M059J (cell line): ENCODE measurements at places on chromosomes 6 and 20. TPM values are rescaled to one million over a fixed set of nuclear protein-coding genes. Genes with fewer than 3 reads are reported as not detected.

MYL9 gene
- total RNA-seq: 29.0 and 39.2 TPM in 2 replicates

DNA sequence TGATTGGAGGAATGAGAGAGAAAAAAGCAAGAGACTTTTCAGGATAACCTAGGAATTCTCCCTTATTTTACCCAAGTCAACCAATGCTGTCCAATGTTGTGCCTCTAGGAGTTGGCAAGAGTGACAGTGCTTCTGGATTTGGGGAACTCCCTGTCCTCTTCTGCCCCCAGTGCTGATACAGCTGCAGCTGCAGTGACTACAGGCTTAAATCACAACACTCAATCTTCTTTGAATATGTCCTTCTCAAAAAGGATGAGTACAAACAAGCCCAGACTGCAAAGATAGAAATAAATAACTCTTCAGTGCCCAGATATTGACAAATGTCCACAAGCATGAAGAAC, 141.0 kb upstream of the COL21A1 start:
- DNase-seq: no peak

CRIP3 gene
- total RNA-seq: not detected in 2 replicates

DNA sequence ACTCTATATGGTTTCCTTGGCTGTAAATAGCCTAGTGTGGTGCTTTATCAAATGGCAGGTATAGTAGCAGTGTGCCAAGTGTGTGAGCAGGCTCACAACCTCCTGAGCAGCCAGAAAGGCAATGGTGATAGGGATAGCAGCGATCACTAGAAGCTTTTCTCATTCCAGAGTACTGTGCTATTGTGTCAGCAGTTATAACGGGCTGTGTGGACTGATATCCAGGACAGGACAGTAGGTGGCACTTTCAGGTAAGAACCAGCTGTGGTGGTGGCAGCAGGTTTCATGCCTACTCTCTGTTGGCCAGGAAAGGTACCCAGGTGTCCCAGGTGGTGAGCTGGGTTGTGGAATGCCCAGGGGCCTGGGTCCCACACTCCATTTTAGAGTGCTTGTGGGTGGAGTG, 448.8 kb upstream of the BTBD3 start:
- DNase-seq: no peak

DNA sequence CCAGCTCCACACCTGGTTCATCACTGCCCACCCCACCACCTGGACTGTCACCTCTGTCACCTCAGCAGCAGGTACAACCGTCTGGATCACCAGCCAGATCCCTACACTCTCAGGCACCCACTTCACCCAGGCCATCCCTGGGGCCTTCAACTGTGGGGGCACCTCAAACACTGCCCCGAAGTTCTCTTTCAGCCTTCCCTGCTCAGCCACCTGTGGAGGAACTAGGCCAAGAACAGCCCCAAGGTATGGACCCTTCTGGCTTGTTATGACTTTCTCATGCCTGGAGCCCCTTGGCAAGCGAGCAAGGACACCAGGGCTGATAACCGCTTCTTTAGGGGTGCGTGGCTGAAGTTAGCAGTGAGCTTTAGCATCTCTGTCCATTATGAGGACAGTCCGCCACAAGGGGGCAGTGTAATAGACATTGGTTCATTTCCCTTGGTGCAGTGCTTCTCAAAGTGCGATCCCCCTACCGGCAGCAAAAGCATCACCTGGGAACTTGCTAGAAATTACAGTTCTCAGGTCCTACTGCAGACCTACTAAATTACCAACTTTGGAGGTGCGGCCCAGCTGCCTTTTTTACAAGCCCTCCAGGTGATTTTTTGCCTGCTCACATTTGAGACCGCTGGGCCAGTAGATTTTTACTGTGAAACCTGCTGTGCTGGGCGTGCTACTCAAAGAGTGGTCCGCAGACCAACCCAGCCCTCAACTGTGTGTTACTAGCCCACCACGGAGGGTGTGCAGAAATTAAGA, 32.5 kb downstream of the PNPLA1 start:
- DNase-seq: peak; percentile 92

NKAPL gene
- total RNA-seq: not detected in 2 replicates

- DNase-seq: no peak
These were observed 1.1 kb downstream of the OSBPL2 start for GRCh38 chr20:62239278-62239879.

FAM209B gene
- not detected in 2 replicates for total RNA-seq

GRCh38 chr20:44768256-44768655, 22.6 kb downstream of the KCNK15 start:
- DNase-seq: no peak

- DNase-seq: no peak
These were observed 312.9 kb downstream of the GJA1 start for GRCh38 chr6:121748376-121748775.

GRCh38 chr6:136599329-136600011, 49.2 kb upstream of the MAP7 start:
- DNase-seq: no peak
